ENCODE measurements at places on chromosomes 3 and 15. TPM values are rescaled to one million over a fixed set of nuclear protein-coding genes. Genes with fewer than 3 reads are reported as not detected.

KLHL6 gene
- not detected for total RNA-seq

ZNF80 gene
- total RNA-seq = not detected

CLSTN2 gene
- total RNA-seq = 0.02 TPM

IMPG2 gene
- total RNA-seq = 0.01 TPM

ARRDC4 gene
- 0.09 TPM for total RNA-seq

ZIC1 gene
- total RNA-seq = not detected

DPPA2 gene
- not detected for total RNA-seq

SH3GL3 gene
- total RNA-seq = 0.68 TPM

CDHR4 gene
- total RNA-seq = 0.17 TPM

SEC61A1 gene
- total RNA-seq = 124 TPM

CCDC39 gene
- not detected for total RNA-seq
